ENCODE measurements at places on chromosomes 1 and 21.

GRCh38 chr1:181131255-181131941 is 42.9 kb downstream of the IER5 start:
- DNase-seq: no peak

DNA sequence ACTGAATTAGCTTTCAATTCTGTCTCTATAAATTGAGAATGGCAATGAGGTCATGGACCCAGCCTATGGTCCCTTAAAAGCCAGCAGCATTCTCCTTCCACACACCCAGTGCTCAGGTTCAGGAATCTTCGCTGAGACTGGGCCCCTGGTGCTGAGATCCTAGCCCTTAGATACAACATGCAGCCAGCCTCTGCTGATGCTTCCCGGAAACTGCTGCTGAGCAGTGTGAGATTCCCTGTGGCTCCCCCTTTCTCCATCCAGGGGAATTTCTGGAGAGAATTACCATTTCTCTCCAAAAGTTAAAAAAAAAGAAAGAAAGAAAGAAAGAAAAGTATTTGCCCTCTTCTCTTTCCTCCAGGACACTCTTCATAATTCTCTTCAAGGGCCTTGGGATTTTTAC is 31.7 kb upstream of the RALGPS2 start:
- DNase-seq: no peak

- DNase-seq: no peak
Measured at GRCh38 chr1:98698625-98699024, 37.1 kb downstream of the SNX7 start.

DNA sequence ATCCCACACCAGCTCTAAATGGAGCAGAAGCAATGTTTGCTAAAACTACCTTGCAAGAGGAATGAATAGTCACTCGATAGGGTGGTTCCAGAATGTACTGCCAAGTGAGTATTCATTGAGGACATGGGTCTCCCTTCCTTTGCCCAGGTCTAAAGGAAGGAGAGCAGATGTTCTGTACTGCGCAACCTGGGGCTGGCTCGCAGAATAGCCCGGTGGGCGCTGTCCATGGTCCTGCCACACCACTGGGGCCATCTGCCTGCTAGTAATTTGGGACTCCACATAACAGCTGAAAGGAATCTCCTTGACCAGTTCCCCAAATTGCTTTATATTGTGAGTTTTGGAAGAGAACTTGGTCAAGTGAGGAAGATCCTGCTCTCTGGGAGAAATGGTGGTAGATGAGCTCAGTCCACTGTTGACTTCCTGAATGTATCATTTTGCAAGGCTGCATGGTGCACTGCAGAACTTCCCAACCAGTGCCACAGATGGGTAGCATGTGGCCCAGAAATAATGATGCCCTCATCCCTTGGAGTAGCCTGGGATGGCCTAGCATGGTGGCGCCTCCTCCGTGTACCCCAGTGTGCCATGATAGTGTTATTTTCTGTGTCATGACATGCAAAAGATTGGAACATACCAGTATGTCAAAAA is 5.7 kb downstream of the SLC6A17 start:
- DNase-seq: no peak

- DNase-seq: no peak
Measured at GRCh38 chr1:109671067-109671466, 3.2 kb downstream of the GSTM2 start.

- no peak for DNase-seq
Measured at GRCh38 chr1:207259391-207259790, 62.1 kb upstream of the CD55 start.

DNA sequence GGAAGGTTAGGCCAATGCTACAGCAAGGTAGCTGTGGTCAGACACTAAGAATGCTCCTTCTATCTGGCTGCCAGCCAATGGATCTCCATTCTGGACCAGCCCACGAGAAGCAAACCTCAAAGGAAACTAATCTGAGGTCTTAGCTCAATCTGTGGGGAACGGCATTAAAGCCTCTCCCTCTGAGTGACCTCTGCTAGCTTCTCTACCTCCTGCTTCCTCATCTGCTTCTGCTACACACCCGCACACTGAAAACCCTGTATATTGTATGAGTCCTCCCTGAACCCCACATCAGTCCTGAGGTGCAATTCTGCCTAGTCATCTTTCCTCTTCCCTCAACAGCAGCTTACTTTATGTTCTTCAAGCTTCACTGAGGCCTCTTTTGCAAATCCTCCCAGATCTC is 6.9 kb upstream of the GALE start:
- no peak for DNase-seq

DNA sequence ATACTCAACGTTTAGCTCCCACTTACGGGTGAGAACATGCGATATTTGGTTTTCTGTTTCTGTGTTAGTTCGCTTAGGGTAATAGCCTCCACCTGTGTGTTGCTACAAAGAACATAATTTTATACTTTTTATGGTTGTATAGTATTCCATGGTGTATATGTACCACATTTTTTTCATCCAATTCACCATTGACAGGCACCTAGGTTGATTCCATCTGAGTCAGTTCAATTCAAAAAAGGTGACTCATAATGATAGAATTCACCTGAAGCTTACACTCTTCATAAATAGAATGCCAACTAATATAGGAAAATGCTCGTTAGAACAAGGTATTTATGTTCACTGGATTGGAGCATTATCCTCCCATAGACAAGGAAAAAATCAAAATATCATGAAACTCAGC is 38.5 kb downstream of the RGS4 start:
- DNase-seq: no peak

DNA sequence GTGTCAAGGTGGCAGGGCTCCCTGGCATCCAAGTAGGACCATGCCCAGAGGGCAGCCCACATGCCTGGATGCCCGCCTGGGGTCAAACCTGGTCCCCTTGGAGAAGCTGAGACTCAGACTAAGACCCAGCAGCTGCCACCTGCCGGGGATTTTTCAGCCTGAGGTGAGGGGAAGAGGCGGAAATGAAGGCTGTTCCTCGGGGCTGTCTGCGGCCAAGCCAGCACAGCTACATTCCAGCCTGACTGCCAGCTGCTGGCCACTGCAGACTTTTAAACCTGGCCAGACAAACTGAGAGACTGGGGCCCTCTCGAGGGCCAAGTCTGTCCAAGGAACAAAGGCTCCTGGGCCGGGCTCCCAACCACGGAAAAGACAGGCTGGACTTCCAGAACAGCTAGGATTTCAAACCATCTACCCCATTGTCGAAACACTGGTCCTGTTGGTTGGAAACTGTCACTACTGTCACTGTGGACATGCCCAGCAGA is 21.9 kb upstream of the PLEKHG5 start:
- no peak for DNase-seq

DNA sequence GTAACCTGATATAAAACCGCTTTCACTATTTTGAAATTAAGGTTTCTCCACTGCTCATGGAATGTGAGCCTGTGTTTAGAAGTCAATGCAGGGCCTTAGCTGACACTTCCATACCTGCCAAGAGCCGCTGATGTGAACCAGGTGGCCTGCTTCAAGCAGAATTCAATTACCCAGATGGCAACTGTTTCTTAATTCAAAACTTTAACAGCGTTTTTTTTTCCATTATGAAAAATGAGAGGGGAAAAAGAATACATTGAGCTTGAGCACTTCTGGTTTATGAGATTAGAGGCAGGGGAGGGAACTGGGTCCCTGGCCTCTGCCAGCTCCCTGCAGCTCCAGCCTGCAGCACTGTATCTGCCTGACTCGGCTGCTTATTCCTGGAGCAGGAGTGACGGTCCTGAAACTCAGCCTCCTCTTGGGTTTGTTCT is 7.7 kb upstream of the ATP1A1 start:
- no peak for DNase-seq

- no peak for DNase-seq
Measured at GRCh38 chr1:26811708-26812107, 14.8 kb upstream of the ZDHHC18 start.

- DNase-seq: no peak
Measured at GRCh38 chr1:168297019-168297730, 16.5 kb downstream of the TBX19 start.

GRCh38 chr1:56326056-56326455 is 253.3 kb downstream of the PLPP3 start:
- no peak for DNase-seq

- DNase-seq: no peak
Measured at GRCh38 chr1:241828463-241829021, 19.5 kb upstream of the EXO1 start.

GRCh38 chr1:27615346-27616192 is 11.6 kb upstream of the AHDC1 start:
- no peak for DNase-seq

DNA sequence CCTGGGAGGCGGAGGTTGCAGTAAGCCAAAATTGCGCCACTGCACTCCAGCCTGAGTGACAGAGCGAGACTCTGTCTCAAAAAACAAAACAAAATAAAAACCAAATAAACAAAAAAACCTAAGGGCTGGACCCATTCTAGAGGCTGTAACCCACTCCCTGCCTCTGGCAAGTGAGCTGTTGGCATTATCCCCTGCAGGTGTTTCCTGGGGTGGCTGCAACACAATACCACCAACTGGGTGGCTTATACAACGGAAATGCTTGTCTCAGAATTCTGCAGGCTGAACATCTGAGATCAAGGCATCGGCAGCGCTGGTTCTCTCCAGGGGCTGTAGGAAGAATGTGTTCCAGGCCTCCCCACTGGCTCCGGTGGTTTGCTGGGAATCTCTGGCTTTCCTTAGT is 15.2 kb downstream of the LRRC38 start:
- no peak for DNase-seq

DNA sequence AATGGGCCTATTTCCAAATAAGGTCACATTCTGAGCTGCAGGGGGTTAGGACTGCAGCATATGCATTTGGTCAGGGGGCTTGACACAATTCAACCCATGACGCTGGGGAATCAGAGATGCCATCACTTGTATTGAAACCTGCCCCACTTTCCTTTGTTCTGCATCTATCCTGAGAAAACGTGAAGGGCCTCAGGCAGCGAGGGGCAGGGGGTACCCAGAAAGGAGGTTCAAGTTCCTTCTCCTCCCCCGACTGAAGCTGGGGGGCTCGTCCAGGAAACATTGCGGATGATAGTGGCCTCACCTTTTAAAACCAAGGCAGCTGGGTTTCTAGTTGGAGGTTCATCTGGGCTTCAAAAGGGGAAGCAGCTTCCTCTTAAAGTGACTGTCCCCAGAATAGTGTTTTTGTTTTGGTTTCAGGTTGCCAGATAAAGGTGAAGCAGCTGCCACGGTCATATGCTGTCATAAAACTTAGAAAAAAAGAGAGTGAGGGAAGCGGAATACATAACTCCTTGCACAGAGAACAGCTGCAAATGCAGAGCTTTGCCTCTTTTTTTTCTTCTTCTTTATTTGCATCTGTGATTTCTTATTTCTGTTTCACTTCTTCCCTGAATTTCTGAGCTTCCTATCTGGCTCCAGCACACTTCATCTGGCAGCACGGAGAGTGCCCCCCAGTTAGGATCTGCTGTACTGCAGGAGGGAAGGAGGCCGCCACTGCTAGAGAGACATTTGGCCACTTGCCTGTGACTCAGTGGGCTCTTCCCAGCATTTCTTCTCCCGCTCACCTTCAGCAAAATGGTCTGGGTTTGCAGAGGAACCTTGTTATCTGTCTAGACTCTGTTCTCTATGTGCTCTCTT is 142.0 kb downstream of the AJAP1 start:
- no peak for DNase-seq

- no peak for DNase-seq
Measured at GRCh38 chr1:25063591-25064416, 133.7 kb upstream of the RUNX3 start.

- DNase-seq: peak; percentile 90
Measured at GRCh38 chr1:41371630-41372599, 10.7 kb downstream of the FOXO6 start.

GRCh38 chr1:10484521-10484920 is 9.8 kb downstream of the PEX14 start:
- no peak for DNase-seq

- no peak for DNase-seq
Measured at GRCh38 chr1:87126886-87127505, 201.7 kb upstream of the LMO4 start.

- DNase-seq: no peak
Measured at GRCh38 chr21:44510508-44511218, 29.3 kb downstream of the KRTAP10-1 start.

DNA sequence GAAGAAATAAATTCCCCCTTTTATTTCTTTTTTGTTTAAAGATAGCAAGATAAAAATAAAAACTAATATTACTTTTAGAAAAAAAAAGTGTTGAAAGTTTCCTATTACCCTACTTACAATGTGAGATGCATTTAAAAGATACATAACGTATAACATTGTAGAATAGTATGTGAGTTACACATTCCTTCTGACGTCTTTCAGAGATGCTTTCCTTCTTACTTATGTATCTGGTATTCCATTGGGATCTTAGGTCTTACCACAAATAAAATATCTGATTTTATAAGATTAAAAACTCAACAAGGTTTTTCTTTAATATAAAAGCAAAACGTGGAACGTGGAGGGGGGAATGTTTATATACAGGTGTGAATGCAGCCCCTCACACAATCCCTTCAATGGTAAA is 147.2 kb upstream of the ETS2 start:
- no peak for DNase-seq

DNA sequence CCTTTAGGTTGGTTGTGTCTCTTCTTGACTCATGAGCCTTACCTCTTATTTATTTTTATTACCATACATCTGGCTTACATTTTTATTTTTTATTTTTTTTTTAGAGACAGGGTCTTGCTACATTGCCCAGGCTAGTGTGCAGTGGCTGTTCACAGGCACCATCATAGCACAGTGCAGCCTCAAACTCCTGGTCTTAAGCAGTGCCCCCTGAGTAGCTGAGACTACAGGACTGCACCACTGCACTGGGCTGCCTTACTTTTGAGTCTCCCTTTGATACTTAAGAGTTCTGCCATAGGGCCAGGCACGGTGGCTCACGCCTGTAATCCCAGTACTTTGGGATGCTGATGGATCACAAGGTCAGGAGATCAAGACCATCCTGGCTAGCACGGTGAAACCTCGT is 76.4 kb upstream of the MACF1 start:
- no peak for DNase-seq

GRCh38 chr1:206000641-206001339 is 2.4 kb downstream of the RAB7B start:
- no peak for DNase-seq

GRCh38 chr1:222749927-222750326 is 12.9 kb downstream of the FAM177B start:
- DNase-seq: no peak

DNA sequence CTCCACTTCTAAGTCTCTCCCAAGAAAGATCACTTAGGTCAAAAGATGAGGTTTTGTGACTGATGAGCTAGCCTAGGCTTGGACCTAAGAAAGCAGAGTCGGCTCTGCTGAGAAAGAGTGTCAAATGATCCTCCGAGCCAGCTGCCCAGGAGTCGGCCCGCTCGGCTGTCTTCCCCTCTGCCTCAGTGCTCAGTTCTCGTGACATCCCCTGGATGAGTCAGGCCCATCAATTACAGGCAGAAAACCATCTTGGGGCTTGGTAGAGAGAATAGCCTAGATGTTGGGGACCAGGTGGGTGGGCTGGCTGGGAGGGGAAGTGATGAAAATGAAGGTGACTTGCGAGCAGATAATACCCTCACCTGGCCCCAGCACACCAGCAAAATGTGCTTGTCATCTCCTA is 60.5 kb downstream of the SLC66A1 start:
- DNase-seq: no peak

GRCh38 chr1:240031009-240031408 is 60.7 kb upstream of the FMN2 start:
- DNase-seq: no peak

GRCh38 chr1:19640363-19641316 is 3.5 kb upstream of the NBL1 start:
- DNase-seq: no peak

GRCh38 chr1:54047384-54048305 is 5.4 kb downstream of the TMEM59 start:
- DNase-seq: no peak

- DNase-seq: no peak
Measured at GRCh38 chr1:18344755-18345154, 136.0 kb upstream of the KLHDC7A start.
